ENCODE measurements at places on chromosomes 16 and 17.

- DNase-seq, result no peak
Measured at GRCh38 chr17:58968426-58969061, 138.1 kb downstream of the TRIM37 start.

GRCh38 chr17:42865638-42866094 lies 14.7 kb downstream of the AOC3 start:
- DNase-seq, result no peak

GRCh38 chr17:57152967-57153528 lies 68.0 kb downstream of the AKAP1 start:
- no peak for DNase-seq

DNA sequence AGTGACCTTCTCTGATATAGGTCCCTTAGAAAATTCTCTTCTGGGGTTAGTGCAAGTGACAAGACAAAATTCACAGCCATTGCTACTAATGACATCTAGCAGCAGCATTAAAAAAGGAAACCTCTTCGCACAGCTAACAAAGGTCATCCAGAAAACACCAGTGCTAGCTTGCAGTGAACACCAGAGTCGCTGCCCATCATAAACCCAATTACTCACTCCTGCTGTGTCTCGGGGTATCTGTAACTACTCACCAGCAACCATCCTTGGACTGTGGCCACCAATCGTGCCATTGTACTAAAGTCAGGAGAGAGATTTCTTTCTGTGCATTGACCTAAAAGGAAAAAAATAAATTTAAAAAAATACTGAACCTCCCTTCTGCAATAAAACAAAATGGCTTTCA lies 1494.7 kb upstream of the CDH8 start:
- no peak for DNase-seq

DNA sequence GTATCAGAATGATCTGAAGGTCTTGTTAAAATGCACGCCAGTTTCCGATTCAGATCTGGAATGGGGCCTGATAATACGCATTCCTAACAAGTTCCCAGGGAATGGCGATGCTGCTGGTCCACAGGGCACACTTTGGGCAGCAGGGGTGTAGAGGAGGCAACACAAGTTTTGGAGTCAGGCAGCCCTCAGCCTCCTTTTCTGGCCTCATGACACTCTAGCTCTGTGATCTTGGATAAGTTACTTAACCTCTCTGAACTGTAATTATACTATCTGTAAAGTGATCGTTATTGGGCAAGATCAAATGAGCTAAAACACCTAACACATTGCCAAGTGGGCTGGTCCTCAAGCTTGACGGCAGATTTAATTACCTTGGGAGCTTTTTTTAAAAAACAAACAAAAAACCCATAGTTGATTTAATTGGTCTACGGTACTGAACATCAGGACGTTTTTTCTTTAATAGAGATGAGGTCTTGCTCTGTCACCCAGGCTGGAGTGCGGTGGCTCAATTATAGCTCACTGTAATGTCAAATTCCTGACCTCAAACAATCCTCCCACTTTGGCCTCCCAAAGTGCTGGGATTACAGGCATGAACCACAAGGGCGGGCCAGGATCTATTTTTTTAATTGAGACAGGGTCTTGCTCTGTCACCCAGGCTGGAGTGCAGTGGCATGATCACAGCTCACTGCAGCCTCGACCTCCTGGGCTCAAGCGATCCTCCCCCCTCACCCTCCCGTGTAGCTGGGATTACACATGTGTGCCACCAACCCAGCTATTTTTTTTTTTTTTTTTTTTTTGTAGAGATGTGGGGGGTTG lies 10.0 kb upstream of the MRPS23 start:
- DNase-seq, result no peak

GRCh38 chr17:75288770-75289114 lies 491 bp downstream of the SLC25A19 start:
- DNase-seq, result no peak

DNA sequence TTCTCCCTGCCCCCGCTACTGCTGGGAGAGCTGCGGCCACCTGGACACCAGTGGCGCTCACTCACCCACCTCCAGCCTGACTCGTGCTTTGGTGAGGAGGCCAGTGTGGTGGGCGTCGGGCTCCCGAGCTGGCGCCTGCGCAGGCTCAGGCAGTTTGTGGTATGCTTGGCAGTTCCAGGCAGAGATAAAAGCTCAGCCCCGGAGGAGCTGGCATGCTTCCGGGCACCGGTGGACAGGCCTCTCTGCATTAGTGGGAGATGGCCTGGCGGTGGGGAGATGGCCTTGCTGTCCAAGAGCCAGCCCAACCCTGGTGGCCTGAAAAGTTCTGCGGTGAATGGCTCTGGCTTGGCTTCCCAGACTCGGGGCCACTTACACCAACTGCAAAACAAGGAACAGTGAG lies 4.1 kb downstream of the ADGRG1 start:
- no peak for DNase-seq

- no peak for DNase-seq
Measured at GRCh38 chr16:81702506-81702905, 76.6 kb upstream of the PLCG2 start.

DNA sequence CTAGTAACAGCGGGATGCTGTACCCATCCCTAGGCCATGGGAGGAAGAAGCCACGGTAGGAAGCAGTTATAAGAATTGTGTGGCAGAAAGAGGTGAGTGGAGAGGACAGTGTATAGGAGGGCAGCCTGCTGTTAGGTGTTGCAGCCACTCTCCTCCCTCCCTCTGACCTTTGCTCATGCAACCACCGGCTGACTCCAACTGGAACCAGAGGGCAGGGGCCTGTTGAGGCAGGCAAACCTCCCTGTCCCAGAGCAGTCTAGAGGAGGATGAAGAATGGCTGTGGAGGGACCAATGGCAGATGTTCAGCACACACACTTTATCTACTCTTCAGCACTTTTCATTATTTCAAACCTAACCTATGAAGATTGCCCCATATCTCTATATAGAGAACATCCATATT lies 2.2 kb downstream of the TXNL4B start:
- no peak for DNase-seq

DNA sequence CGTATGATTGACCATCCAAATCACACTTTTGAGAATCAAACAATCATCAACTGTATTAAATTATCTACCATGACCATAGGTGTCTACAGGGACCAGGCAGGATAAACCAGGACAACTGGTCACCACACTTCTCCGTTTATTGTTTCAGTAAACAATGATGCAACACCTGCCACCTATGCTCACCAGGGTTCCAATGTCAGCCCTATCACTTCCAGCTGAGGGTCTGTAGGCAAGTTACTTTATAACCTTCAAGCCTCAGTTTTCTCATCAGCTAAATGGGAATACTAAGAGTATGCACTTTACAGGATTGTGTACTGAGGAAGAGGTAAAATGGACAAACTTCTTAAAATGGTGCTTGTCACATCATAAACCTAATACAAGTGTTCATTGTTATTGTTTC lies 14.9 kb downstream of the TMEM114 start:
- DNase-seq, result no peak

- no peak for DNase-seq
Measured at GRCh38 chr17:28996554-28997096, 9.2 kb downstream of the SEZ6 start.

- no peak for DNase-seq
Measured at GRCh38 chr16:11079652-11080187, 135.4 kb downstream of the CLEC16A start.

DNA sequence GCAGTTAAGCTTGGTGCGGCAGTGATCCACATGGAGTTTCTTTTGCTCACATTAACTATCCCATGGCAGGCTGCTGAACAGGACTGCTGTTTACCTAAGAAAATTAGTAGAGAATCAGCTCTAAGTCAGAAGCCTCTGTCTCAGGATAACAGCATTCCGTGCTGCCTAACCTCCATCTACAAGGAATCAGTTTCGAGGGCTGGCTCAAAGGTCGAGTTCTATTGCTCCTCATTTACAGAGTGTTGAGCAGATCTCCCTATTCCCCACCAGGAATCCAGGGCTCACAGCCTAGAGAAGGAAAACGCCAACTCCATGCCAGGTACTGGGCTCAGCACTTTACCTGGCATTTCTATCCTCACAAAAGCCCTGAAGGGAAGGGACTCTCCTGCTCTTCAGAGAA lies 9.9 kb downstream of the GINS2 start:
- no peak for DNase-seq

- DNase-seq, result no peak
Measured at GRCh38 chr16:81261049-81261648, 22.7 kb downstream of the BCO1 start.

DNA sequence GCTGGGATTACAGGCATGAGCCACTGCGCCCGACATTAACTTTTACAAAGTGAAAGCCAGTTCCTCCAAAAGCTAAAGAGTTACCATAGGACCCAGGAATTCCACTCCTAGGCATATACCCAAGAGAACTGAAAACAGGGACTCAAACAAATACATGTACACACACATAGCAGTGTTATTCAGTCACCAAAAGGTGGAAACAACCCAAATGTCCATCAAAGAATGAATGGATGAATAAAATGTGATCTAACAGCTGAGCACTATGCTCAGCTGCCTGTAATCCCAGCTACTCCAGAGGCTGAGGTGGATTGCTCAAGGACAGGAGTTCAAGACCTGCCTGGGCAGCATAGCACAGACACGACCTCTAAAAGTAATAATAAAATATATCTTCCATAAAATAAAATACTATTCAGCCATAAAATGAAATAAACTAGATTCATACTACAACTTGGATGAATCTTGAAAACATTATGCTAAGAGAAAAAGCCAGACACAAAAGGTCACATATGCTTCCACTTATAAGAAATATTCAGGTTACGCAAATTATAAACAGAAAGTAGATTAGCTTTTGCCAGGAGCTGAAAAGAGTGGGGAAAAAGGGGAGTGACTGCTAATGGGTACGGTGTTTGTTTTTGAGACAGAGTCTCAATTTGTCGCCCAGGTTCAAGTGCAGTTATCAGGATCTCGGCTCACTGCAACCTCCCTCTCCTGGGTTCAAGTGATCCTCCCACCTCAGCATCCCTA lies 9.3 kb upstream of the USP7 start:
- no peak for DNase-seq

DNA sequence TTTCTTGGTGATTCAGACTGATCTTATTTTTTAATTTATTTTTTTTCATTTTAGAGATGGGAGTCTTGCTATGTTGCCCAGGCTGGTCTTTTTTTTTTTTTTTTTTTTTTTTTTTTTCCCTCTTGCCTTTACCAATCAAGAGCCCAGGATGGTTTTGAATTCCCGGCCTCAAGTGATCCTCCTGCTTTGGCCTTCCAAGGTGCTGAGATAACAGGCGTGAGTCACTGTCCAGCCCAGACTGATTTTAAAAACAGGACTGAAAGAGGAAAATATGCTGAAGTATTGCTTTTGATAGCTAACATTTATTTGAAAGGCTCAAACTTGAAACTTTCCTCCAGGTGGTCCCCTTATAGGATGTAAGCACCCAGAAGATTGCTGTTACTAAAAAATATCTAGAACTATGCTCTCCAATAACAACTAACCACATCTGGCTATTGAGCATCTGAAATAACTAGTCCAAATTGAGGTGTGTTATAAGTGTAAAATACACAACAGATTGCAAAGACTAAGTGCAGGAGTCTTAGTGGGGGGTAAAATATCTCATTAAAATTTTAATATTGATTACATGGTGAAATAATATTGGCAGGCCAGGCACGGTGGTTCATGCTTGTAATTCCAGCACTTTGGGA lies 15.8 kb upstream of the BRIP1 start:
- no peak for DNase-seq

GRCh38 chr16:50708373-50709060 lies 15.1 kb downstream of the NOD2 start:
- no peak for DNase-seq

DNA sequence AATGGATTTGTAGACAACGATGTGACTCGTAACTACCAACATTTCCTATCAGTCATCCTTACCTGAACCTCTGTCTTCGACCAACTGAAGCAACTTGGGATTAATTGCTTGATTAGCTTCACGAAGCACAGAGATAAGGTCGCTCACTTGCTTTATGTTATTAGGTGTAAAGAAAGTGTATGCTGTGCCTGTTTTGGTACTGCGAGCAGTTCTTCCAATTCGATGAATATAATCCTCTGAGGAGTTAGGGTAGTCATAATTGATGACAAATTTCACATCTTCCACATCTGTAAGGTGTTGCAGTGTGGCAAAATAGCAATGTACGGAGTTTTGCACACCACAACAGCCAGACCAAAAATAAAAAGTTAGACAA lies 3.6 kb upstream of the POLG2 start:
- DNase-seq, result no peak

DNA sequence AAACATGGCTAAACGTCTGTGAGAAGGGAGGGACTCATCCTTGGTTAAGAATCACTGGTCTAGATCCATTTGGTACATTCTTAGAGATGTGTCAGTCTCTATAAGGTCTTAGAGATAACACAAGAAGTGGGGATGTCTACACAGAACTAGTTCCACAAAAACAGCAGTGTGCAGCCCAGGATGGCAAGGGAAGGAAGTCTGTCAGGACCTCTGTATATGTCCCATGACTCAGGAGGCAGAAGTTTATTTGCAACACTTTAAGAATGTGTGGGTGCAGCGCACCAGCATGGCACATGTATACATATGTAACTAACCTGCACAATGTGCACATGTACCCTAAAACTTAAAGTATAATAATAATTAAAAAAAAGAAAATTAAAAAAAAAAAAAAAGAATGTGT lies 548.5 kb upstream of the SOX9 start:
- DNase-seq, result no peak

- DNase-seq, result no peak
Measured at GRCh38 chr16:440627-441026, 15.2 kb downstream of the RAB11FIP3 start.

DNA sequence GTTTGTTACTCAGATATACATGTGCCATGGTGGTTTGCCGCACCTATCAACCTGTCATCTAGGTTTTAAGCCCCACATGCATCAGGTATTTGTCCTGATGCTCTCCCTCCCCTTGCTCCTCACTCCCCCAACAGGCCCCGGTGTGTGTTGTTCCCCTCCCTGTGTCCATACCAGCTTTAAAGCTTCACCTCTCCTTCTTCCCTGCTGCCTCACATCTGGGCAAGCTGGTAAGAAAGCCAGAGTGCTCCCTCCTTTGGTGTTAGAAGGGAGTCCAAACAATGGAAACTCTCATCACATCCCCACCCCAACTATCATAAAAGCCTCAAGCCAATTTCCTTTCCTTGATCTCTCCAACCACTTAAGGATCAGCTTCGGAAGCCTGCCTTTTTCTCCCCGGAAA lies 1115.6 kb upstream of the GOT2 start:
- DNase-seq, result no peak

DNA sequence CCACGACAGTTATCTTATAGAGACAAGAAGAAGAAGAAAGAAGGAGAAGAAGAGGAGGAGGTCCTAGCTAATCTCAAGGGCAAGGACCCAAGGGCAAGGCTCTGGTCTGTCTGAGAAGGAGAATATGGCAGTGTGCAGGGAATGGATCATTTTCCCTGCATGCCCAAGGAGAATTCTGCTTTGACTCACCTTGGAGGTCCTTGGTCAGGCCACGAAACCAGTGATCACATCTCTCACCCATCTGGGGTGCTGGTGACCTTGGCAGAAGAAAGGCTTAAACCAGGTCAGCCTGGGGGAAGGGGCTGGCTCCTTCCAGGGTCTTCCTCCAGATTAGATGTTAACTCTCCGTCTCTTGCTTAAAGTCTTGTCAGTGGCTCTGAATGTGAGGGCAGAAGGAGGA lies 1.6 kb upstream of the FMNL1 start:
- DNase-seq, result no peak

Measured in cerebellar nuclear complex (tissue), 1 donor.